ENCODE measurements at places on chromosomes 12 and 14. TPM values are rescaled to one million over a fixed set of nuclear protein-coding genes. Genes with fewer than 3 reads are reported as not detected.

GRCh38 chr12:8899830-8900229 lies 14.5 kb upstream of the PHC1 start:
- no peaks in the 10 kb centered on the region for H3K27me3 ChIP-seq
- no peak for DNase-seq
- no peak overlapping the region for H3K4me3 ChIP-seq

DNA sequence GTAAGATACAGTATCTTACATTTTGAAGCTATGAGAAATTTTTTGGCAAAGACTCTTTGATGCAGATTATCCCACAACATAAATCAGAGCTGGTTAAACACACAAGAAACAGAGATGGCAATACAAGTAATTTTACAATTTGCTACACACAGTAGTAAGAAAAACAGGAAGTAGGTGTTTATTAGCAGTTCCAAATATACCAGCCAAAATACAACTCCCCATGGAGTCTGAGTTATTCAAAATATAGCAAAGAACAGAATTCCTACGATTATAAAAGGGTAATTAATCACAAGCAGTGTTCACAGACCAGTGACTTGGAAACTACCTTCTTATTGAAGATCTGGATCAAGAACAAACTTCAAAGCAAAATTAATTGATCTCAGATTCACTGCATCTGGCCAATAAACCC lies 83.9 kb downstream of the BMP4 start:
- H3K27ac ChIP-seq: no peak overlapping the region
- H3K36me3 ChIP-seq: no peaks in the 10 kb centered on the region
- no peak for DNase-seq
- no peaks in the 10 kb centered on the region for H3K4me1 ChIP-seq
- no peak overlapping the region for H3K4me3 ChIP-seq
- no peaks in the 10 kb centered on the region for H3K27me3 ChIP-seq

DNA sequence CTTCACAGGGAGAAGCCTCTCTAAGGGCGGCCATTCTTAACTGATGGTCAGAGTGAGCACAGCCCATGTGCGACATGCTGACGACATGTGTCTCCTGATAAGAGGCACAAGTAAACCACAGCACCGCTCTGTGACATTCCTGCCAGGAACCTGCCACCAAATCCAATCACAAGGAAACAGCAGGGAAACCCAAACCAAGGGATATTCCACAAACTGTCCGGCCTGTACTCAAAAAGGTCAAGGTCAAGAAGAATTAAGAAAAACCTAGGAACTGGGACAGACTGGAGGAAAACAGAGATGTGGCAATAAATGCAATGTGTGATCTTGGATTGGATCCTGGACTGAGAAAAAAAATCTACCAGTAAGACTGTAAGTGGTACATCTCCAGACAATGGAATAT lies 91.9 kb downstream of the SYNE3 start:
- H3K4me1 ChIP-seq: no peaks in the 10 kb centered on the region
- H3K27ac ChIP-seq: no peak overlapping the region
- H3K4me3 ChIP-seq: no peak overlapping the region
- H3K27me3 ChIP-seq: no peaks in the 10 kb centered on the region
- DNase-seq: no peak

BCL11B gene
- 0.42 TPM for total RNA-seq

GNPNAT1 gene
- total RNA-seq: 7.8 TPM

OTX2 gene
- total RNA-seq: not detected

PROX2 gene
- total RNA-seq: not detected
